ENCODE measurements at places on chromosomes 16 and 17.

DNA sequence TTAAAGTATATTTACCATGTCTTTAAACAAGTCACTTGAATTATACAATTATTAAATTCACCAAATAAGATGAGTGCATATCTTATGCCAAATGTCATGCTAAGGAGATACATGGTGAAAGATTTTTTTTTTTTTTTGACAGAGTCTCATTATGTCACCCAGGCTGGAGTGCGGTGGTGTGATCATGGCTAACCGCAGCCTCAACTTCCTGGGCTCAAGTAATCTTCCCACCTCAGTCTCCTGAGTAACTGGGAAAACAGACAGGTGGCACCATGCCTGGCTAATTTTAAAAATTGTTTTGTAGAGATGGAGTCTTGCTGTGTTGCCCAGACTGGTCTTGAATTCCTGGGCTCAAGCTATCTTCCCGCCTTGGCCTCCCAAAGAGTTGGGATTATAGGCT lies 149.0 kb upstream of the GOT2 start:
- DNase-seq: no peak

DNA sequence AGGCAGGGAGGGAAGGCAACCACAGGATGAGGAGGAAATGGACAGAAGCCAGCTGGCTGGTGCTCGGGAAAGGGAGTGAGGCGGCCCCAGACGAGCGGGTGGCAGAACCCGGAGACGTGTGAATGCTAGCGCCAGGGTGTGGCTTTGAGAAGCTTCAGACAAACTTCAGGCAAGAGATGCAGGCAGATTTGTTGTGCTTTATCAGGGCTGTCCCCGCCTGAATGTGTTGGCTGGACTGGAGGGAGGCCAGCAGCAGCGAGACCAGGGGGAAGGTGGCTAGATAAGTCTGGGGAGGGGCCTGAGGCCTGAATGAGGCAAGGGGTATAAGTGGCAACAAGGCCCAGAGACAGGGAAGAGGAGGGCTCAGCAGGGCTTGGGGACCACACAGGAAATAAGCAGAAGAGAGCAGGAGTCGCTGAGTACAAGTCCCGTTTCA lies 22.0 kb downstream of the CAMKK1 start:
- DNase-seq: no peak

DNA sequence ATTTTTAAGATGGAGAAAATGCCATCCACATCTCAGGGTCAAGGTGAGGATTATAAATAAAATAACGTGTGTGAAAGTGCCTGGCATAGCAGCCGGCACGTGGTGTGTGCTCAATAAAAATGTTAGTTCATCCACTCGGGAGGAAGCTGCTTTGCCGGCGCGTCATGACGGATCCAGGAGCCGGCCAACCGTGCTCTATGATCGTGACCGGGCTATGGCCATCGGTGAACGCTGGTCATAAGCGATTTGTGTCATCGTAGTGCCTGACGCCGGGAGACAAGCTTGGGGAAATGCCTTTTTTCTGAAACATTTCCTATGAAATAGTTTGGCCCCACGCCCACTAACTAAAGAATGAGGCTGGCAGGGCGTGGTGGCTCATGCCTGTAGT lies 74.0 kb downstream of the CMC2 start:
- DNase-seq: no peak

DNA sequence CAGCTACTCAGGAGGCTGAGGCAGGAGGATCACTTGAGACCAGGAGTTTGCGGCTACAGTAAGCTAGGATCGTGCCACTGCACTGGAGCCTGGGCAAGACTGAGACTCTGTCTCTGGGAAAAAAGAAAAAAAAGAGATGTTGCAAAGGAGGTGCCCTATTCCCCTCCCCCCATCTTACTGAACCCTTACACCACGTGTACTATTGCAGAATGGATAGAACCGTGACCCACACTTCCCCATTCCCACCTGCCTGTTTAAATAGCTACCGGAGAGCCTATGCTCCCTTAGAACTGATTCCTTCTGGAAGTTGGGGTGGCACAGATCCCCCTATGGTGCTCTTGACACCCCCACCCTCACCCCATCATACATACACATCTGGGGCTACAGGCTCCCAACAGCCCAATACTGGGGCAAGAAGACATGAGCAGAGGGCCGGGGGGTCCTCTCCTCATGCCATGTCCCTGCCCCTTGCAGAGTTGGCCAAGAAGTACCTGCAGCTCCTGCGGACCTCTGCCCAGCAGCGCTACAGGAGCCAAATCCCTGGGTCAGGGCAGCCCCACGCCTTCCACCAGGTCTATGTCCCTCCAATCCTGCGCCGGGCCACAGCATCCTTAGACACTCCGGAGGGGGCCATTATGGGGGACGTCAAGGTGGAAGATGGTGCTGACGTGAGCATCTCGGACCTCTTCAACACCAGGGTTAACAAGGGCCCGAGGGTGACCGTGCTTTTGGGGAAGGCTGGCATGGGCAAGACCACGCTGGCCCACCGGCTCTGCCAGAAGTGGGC lies 35.7 kb downstream of the NLRC5 start:
- no peak for DNase-seq

DNA sequence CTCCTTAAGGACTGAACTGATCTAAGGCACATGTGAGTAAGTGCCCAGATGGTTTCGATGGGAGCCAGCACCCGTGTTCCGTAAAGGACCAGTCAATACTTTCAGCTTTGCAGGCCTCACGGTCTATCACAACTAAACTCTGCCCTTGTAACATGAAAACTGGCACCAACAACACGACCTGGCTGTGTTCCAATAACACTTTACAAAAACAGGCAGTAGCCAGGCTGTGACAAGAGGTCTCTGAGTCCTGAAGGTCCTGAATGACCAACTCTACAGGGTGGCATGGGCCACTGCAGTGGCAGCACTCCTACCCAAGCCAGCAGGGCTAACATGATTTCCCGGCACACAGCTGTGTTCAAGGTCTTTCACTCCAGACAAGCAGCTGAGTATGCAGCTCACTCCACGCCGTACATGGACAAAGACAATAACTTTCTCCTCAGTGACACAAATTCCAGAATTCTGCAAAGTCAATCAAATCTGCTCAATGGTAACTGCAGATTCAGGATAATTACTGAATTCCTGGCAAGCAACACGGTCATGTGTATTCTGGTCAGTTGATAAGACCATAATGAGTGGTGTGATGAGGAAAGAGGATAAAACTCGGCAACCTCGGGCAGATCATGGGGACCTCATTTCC lies 15.3 kb downstream of the NPLOC4 start:
- no peak for DNase-seq

GRCh38 chr16:83268169-83268568 lies 539.6 kb upstream of the HSBP1 start:
- DNase-seq: no peak

- no peak for DNase-seq
These were observed 102.2 kb downstream of the HIC1 start for GRCh38 chr17:2157081-2157480.

- no peak for DNase-seq
These were observed 12.7 kb upstream of the FLYWCH1 start for GRCh38 chr16:2898831-2899563.

GRCh38 chr16:719815-720446 lies 1.0 kb upstream of the ANTKMT start:
- no peak for DNase-seq

- DNase-seq: no peak
These were observed 12.2 kb upstream of the MRPS23 start for GRCh38 chr17:57861790-57862693.

DNA sequence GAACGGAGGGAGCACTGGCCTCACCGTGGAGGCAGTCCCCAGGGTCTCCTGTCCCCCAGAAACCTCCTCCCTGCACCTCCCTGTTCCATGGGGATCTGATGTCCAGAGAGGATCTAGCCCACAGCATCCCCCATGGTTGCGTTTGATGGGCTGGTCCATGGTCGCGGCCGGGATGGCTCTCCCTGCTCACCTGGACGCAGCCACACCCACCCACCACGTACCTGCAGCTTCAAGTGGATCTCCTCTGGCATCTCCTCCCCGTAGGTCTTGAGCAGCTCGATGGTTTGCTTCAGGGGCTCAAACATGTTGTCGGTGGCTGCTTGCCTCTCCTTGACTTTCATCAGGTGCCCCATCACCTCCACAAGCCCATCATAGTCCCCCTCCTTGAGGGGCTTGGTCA lies 47.9 kb downstream of the DNAH17 start:
- DNase-seq: no peak

DNA sequence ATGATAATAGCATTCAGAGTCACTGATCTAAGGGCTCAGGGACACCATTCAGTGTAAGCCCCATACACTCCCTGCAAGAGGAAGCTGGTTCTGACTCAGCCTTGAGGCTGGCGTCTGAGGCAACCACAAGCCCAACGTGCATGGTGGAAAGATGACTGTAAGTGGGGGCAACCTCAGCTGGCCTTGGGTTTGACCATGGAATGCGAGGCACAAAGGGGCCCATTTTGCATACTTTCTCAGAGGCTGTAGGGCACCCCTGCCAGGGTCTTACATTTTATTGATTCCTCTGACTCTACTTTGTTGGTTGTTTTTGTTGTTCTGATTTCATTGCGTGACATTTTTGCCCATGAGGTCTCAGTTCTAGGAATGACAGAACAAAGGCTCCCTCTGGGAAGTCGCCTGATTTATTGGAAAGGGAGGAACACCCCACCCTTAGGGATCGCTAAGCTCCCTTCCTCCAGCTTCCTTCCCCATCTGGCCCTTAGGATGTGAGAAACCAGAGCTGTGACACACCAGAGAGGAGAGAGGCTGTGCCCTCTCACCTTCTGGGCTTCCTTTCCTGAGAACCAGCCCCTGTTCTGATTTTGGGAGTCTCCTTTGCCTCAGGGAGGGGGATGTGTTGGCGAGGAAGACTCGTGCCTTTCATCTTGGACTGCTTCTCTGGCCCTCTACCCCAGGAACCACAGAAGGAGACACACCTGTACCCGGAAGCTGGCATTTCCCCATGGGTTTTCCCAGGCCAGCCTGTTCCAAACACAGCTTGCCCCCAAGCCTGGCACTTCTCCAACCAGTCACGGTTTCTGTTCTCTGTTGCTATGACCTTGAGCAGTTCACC lies 5.6 kb upstream of the CIITA start:
- DNase-seq: no peak

DNA sequence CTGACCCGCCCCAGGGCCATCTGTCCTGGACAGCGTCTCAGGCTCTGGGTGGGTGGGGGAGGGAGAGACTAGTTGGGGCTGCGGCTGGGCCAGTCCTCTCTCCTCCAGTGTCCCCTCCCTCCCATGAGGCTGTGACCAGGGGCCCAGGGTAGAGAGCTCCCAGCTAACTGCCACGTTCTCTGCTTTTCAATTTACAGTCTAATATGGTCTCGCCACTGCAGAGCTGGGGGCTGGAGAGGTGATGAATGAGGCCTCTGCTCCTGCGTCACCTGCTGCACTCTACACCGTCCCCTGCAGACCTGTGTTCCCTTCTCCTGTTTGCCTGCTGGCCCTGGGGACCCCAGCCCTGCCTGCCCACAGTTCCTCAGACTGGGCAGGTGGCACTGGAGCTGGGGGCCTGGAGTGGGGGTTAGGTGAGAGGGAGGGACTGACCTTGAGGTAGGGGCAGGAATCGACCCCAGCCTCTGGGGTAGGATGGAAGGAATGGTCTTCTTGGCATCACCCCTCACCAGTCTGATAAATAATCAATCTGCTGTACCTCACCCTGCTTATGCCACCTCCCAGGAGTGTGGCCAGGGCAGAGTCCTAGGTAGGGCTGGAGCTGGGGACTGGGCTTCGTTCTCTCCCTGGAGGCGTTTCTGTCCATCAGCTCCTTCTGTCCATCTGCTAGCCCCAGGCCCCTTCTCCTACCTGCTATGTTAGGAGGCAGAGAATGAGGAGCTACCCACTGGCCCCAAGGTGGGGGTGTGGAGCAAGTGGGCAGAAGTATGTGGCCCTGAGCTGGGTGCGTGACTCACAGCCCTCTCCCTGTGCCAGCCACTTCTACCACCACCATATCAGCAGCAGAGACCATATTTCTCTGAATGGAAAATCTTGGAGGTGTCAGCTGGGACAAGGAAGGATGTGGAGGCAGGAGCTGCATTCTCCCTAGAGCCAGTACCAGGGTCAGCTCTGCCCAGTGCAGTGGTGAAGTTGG lies 12.9 kb downstream of the SEZ6 start:
- DNase-seq: no peak

- no peak for DNase-seq
These were observed 273.9 kb downstream of the HAPSTR1 start for GRCh38 chr16:9365370-9365728.

DNA sequence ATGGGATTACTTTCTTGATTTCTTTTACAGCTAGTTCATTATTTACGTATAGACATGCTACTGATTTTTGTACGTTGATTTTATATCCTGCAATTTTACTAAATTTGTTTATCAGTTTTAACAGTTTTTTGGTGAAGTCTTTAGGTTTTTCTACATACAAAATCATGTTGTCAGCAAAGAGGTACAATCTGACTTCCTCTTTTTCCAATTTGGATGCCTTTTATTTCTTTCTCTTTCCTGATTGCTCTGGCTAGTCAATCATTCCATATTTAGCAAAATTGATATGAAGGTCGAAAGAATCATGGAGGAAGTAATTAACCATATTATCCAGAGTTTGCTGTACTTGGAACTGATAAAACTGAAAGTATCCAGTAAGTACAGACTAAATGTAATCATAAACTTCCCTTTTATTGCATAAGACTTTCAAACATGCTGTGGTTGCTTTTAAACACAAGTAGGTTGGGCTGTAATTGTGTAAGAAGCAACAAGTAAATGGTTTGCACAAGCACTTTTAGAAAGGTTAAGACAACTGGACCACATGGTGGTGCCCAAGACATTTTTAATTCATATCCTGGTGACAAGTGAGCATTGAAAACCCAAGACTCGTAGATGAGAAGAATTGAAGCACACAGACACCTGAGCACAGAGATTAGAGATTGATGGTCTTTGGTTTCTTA lies 8.4 kb downstream of the GDE1 start:
- DNase-seq: no peak

DNA sequence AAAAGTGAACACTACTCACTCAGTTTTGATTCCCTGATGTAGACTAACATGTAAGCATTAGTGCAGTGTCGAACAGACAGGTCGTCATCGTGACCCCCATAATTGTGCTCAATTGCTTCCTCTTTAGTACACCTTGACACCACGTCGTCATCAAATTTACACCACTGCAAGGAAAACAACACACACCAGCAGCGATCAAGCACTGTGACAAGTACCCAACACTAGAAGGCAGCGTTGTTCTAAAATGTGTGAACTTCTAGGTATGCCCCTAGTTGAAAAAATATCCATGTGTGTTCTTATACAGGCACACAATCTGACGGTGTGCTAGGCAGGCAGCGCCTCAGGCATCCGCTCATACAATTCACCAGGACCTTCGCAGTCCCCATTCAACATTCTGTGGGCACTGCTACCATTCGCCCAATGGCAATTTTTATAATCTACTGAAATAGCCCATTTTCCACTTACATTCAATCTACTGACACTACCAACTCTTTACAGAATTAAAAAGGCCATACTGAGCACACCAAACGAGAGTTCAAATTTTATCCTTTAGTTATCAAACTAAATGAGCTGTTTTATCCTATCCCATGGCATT lies 23.1 kb downstream of the LITAFD start:
- DNase-seq: no peak
